Activated CD8-positive, alpha-beta memory T cell treated with anti-CD3 and anti-CD28 coated beads for 48 hours (primary cell): ENCODE measurements at places on chromosomes 1 and 21.

DNA sequence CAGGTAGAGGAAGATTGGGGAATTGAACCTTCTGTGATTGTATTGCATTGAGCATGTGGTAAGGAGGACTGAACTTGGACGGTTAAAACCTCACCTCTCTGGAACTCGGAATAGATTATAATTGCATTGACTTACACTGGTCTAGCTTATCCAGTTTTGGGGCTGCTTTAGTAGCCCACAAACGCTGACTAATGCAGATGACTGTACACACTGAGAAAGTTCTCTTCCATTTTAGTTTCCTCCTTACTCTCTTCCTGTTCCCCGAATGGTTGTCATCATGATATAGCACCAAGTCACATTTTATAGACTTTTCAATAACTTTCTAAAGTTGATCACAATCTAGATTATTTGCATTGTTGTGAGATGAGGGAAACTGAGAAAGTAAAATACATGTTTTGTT lies 78.2 kb downstream of the NFIA start:
- DNase-seq: no peak

DNA sequence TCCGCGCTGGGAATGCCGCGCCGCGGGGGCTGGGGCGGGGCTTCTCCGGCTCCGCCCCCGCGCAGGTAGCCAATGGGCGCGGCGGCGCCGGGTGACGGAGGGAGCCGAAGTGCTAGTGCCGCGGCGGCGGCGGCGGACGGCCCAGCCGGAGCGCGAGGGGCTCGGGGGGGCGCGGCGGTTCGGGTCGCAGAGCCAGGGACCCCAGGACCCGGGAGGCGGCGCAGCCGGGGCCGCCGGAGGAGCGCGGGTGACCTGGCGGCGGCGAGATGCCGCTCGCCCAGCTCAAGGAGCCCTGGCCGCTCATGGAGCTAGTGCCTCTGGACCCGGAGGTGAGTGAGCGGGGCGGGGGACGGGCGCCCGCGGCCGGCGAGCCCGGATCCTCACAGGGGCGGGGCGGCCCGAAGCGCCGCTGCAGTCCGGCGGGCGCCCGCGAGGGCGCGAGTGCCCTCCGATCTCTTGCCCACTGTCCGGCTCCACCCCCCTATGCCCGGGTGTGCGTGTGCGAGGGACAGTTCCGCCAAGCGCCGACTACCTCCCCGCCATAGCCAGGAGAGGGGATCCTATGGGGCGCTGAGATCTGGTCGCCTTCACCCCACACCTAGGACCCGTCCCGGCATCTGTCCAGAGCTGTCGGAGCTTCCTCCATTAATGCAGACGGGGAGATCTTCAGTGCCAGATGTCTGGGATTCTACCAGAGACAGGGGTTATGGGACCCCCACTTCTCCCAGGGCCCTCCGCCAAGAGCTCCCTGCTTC lies at the start of gene RPS6KA1:
Gene RPS6KA1, plus strand, starts transcription at position 107 of the 755 bp plus-strand sequence. Its CDS starts 160 bp downstream, at position 267.
- DNase-seq: peak; percentile 53

DNA sequence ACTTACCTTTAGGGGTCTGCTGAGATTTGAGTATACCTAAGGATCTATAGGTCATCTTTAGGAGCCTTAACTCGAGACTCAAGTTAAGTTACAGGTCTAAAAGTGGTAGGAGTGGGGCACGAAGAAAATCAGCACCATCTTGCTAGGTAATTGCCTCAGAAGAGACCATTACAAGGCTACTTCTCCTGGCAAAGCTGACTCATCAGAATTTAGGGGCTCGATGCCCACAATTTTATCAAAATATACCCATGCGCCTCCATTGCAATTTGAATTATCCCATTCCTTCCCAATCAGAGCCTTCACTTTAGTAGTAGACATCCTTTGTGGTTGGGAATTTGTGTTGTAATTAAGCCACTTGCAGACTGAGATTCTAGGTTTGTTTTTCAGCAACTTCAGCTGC lies 1994.3 kb downstream of the MRPL39 start:
- DNase-seq: no peak

- no peak for DNase-seq
These were observed 156.7 kb downstream of the DMRTA2 start for GRCh38 chr1:50266509-50266908.

DNA sequence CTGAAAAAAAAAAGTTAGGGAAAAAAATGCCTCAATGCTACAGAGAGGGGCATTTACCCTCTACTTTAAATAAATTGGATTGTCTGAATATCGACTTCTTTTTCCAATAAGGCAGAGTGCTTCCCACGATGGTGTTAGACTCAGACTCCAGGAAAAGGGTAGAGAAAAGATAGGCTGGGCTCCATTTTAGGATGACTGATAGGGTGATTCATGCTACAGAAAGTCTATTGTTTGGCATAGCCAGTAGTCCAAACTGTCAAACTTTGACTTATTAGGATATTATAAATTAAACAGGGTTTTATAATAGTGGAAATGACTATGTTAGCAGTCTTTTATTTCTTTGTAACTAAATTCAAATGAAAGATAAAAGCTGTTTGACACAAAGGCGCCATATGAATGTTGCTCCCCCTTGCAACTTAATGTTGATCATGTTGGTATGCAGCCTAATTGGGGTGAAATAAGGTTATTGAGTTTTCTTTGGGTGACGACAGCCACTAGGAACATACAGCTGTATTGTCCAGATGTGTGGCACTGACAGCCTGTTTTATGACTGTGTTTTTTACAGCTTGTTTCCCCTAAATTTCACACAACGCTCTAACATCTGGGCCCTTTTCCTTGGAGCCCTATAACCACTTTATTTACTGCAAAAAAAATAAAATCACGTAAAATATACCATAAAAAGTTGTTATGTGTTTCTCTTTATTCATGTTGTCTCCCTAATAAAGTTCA lies 69.3 kb downstream of the SPAG17 start:
- DNase-seq: no peak

DNA sequence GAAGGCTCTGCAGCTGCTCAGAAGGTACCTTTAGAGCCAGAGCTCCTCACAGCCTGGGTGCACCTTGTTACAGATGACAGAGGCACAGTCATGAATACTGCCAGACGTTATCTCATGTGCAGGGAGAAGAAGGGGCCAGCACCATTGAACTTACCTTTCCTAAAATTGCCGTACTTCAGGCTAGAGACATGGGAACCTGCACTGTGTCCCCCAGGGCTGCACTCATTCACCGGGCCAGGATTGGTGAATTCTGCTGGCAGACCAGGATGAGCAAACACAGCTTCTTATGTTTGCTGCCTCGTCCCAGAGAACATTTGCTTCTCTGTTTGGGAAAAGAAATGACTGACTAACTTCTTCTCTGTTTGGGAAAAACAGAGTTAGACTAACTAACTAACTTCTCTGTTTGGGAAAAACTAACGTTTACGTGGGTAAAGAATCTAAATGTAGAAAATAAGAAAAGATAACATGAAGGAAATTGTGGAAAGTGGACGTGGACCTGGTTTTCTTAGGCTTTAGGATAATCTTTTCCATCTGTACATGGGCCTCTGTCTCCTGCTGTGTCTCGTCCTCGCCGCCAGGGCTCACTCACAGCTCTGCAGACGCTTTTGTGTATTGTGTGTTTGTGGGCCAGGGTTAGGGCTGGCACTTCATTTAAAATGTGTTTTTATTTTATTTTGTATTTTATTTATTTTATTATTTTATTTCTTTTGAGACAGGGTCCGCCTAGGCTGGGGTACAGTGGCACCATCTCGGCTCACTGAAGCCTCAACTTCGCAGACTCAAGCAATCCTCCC lies 9.9 kb downstream of the OBSCN start:
- DNase-seq: no peak

DNA sequence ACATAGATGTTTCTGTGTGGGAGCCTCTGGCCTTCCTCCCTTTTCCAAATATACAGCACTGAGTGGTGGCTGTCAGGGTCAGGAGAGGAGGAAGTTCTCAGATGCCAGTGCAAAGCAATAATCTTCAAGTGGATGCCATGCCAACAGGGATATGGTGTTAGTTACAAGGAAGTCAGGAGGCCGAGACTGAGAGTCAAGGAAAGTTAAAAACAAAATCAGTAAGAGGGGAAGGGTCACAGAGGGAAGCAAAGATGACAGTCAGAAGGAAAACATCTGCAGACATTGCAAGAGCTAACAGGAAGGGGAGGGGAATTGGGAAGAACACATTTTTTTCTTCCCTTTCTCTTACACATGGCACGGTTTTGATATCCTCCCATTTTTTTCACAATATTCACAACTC lies 691.4 kb downstream of the ADGRL2 start:
- no peak for DNase-seq

DNA sequence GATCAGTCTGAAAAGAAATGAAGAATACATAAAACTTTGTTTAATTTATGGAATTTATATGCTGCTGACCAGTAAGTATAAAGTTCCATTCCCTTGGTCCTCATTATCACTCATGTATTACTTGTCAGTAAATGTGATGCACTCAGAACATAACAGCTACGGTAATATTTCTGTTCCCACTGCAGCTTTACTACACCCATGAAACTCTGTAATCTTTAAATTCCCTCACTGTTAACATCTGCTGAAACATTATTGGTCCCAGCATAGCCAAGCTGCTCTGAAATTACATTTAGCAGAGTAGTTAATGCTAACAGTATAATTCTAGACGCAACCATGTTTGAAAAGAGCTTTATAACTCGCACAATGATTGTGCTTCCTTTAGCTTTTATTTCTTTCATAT lies 238.4 kb downstream of the GPATCH2 start:
- DNase-seq: no peak

DNA sequence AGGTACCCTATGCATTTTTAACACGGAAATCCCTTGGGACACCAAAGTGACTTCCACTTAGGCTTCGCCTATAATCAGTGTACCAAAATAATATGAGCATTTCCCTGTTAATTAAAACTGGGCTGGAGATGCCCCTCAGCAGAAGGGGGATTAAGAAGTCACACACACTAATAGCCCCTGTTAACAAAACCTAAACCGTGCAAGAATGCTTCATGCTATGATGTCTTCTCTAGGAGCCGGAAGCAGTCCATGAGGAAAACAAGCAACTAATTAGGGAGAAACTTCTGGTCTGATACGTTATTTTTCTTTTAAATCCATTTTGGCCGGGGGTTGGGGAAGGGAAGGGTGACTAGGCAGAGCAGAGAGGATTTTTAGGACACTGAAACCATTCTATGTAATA lies 123.4 kb downstream of the ESRRG start:
- DNase-seq: no peak

- no peak for DNase-seq
These were observed 115.4 kb downstream of the BCAR3 start for GRCh38 chr1:93566227-93566626.

- no peak for DNase-seq
These were observed 126.6 kb upstream of the CACNA1E start for GRCh38 chr1:181356505-181357340.

- DNase-seq: no peak
These were observed 1.9 kb upstream of the MFN2 start for GRCh38 chr1:11978301-11978700.

DNA sequence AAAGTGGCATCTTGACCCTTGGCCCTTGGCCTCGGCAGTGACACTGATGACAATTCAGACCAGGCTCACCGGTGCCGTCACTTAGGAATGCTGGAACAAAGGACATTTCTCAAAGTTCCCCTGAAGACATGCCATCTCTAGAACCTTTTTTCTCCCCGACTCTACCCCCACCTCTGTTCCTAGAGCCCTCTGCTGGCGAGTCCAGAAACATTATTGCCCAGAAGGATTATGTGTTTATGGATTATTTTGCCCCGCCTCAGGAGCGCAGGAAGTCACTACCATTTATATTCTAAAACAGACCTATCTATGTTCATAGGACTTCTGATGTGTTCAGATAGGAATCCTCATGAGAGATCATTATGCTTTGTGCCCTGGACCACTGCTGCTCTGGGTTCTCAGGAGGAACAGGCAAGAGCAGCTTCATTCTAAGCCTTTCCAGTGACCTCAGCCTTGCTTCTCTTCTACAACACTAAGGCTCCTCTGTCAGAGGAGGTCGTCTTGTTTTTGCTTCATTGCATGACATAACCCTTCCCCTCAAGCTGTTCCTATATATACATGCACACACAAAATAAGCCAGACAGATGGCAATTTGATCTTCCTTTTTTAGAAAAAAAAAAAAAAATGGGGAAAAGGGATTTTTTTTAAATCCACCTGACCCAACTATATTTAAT lies 12.4 kb upstream of the SHISA4 start:
- no peak for DNase-seq

- DNase-seq: no peak
These were observed 19.4 kb downstream of the NADK start for GRCh38 chr1:1758692-1759455.

DNA sequence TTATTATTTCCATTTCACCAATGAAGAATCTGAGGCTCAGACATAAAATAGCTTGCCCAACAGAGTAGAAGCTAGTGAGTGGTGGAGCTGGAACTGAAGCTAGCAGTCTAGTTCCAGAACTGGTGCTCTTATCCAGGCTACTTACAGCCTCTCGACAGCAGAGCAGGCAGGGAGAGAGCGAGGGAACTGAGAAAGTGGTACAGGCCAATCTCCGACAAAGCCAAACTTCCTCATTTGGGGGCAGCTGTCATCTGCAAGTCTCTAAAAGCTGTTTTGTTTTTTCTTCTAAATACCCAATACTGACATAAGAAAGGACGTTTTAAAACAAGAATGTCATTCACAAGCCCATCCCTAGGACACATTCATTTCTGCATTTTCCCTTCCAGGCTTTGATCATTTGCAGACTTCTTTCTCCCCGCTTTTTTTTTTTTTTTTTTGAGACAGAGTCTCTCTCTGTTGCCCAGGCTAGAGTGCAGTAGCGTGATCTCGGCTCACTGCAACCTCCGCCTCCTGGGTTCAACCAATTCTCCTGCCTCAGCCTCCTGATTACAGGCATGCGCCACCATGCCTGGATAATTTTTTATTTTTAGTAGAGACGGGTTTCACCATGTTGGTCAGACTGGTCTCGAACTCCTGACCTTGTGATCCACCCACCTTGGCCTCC lies 20.0 kb downstream of the YIPF1 start:
- DNase-seq: no peak

GRCh38 chr1:226883630-226884029 lies 13.2 kb downstream of the PSEN2 start:
- no peak for DNase-seq

DNA sequence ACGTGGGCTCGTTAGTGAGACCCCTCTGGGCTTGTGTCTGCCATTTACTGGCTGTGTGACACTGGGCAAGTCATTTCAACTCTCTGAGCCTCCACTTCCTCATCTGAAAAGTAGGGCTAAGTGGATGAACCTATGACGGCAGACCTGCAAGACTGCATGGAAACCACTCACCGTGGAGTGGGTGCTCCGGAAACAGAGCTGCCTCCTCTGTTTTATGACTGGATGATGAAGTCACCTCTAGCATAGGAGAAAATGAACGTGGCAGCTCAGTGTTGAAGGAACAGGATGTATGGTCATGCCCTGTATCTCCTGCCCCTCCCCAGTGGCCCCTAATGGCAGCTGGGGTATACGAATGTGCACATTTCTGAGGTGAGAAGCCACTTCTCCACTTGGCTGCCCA lies 40.5 kb downstream of the STPG1 start:
- no peak for DNase-seq

- DNase-seq: no peak
These were observed 88.5 kb downstream of the GPR88 start for GRCh38 chr1:100626397-100626796.

DNA sequence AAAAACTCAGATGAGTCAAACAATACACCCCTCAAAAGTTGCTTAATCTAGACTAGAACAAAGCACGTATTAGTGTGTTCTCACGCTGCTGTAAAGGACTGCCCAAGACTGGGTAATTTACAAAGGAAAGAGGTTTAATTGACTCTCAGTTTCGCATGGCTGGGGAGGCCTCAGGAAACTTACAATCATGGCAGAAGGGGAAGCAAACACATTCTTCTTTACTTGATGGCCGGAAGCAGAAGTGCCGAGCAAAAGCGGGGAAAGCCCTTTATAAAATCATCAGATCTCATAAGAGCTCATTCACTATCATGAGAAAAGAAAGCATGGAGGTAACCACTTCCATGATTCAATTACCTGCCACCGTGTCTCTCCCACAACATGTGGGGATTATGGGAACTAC lies 10.1 kb downstream of the JAM2 start:
- DNase-seq: no peak
